ENCODE measurements at places on chromosomes 4 and X.

GRCh38 chr4:185398618-185399017, 2.0 kb downstream of the ANKRD37 start:
- ATAC-seq, result no peak

GRCh38 chr4:181581983-181582382, 661.2 kb upstream of the TENM3 start:
- ATAC-seq, result no peak

GRCh38 chr4:116150152-116150551, 935.2 kb downstream of the TRAM1L1 start:
- no peak for ATAC-seq

- ATAC-seq, result no peak
These were observed 125.9 kb downstream of the SHISA3 start for GRCh38 chr4:42523066-42523718.

DNA sequence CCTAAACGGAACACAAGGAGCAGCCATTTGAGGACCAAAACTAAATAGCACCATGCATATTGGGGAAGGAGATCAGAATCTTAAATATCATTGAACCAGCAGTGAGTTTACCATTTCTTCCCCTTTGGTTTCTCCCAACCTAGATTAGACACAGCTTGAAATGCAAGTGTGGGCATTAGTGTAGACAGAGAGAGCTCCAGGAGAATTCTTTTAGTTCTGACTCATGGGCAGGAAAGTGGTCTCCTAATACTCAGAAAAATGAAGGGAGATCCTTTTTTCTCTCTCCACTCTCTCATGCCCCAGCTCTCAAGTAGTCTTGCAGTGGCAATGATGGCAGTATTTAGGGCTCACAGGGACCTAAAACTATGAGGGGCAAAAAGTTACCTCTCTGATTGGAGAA, 567.9 kb downstream of the INPP4B start:
- ATAC-seq, result no peak

GRCh38 chrX:137695417-137695816, 129.5 kb downstream of the ZIC3 start:
- no peak for ATAC-seq

DNA sequence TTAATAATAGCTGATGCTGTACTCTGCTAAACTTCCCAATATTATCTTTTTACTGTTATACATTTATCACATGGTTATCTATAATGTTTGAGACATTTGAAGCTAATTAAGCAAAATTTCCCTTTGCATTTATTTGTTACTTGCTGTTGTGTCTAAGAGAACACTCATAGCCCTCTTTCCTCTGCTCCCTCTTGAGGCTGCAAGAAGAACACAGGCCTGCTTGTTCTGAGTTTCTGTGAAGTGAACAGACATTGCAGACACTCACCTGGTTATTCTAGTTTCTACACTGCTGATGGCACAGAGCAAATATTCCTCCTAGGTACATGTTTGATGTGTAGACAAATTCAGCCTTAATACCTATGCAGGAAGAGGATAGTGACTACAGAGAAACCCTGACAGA, 367.8 kb downstream of the GASK1B start:
- no peak for ATAC-seq

DNA sequence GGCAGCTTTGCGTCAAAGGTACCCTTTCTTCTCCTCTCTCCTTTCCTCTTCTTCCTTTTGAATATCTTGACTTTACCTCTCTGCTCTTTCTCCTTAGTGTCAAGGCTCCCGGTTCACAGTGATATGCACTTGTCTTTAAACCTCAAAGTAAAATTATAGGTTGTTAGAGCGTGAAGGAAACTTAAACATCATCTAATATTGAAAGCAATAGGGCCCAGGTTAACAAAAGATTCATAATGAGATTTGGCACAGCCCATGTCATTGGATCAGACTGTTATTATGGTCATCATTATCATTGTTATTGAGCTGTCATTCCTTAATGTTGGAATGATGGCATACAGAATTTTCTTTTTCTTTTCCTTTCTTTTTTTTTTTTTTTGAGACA, 32.5 kb downstream of the FTHL17 start:
- ATAC-seq, result no peak

DNA sequence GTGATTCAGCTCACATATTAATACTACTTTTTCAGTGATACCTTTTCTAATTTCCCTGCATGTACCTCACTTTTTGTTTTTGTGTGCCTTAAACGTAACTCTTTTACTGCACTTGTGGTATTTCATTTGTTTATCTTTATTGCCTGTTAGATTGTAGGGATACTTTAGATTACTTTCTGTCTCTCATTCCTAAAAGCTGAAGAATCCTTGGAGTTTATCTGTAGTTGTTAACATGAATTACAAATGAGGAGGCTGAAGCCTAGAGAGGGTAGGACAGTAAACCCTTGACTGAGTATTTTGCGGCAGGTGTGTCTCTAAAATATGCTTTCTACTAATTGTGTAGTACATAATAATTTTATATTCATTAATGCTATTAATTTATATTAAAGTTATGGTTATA, 34.9 kb downstream of the BMP2K start:
- ATAC-seq, result no peak

All from activated CD4-positive, CD25-positive, alpha-beta regulatory T cell treated with anti-CD3 and anti-CD28 coated beads, Interleukin-2, amount 50 U/mL, for 24 hours (primary cell).